Stimulated activated effector memory CD8-positive, alpha-beta T cell treated with anti-CD3 and anti-CD28 coated beads, Interleukin-12 subunit alpha, Interleukin-12 subunit beta, amount 100 ng/mL, for 72 hours (primary cell): ENCODE measurements at places on chromosomes 4 and X.

DNA sequence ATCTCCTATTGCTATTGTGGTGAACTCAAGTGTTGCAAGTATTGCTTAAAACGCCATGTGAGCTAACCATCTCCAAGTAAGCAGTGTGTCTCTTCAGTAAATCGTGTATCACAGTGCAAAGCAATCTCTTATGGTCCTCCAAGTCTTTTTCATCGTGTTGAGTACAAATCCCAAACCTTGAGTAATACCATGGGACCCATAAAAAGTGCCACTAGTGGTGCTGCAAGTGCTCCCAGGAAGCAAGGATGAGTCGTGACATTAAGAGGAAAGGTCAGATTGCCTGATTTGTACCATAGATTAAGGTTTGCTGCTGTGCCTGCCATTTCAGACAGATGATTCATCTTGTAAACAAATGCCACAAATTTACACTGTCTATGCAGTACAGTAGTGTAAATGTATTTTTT is 66.9 kb upstream of the BMPR1B start:
- DNase-seq, result no peak

- no peak for DNase-seq
Observed at GRCh38 chr4:170079981-170080380, 9.8 kb downstream of the AADAT start.

GRCh38 chr4:152422817-152423320 is 113.0 kb downstream of the FBXW7 start:
- no peak for DNase-seq

DNA sequence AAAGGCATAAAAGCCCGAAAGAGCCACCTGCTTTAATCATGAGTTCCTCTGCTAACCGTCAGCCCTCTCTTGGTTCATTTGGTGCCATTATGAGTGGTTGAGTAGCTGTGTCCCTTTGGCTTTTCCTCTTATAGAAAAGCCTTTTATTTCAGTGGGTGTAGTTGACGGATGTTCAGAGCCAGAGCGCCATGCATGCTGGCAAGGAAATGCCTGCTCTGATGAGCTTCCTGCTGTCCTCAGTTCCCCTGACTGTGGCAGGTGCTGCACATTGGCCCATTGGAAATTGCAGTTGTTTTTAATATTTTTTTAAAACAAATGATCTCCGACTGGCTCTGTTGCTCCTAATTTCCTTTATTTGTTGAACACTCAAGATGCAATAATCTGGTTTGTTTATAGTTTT is 77.3 kb upstream of the LIMCH1 start:
- DNase-seq, result no peak

DNA sequence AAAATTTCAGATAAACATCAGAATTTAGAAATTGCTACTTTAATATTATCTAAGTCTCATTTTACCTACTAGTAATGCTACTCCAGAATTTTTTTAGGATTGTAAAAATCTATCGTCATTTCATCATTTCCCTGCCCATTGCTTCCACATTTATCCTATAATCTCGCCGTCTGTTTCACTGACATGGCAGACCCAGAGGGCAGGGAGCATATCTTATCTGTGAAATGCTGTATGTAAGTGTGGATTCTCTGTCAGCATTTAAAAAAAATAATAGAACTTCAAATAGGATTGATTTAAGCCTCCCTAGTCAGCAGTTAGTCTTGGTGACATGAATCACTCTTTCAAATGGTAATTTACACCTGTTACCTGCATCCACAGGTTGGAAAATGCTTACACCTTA is 314.4 kb downstream of the PCDH7 start:
- DNase-seq, result no peak

DNA sequence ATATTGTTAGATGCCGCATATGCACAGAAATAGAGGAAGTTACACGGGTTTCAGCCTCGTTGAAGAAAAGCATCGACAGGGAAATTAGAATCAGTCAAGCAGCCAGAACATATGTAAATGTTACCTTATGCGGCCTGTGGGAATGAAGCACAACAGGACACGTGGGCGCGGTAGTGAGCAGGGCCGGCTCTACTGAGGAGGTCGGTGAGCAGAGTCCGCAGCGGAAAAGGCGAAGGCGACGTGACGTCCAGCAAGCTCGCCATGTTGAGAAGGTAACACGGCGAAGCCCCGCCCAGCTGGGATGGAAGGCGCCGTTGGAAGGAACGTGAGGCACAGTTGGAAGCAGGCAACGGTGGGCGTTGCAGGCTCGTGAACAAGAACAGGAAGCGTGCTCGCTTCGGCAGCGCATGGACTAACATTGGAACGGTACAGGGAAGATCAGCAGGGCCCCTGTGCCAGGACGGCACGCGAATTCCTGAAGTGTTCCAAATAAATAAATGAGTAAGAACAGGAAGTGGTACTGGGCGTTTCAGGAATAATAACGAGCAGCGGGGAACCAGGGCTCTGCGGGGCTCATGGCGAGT is 54.6 kb downstream of the MTNR1A start:
- no peak for DNase-seq

GRCh38 chr4:38957261-38957815 is 74.9 kb downstream of the TMEM156 start:
- no peak for DNase-seq

GRCh38 chr4:189124149-189124758 is 816.4 kb upstream of the FRG1 start:
- DNase-seq, result no peak

- no peak for DNase-seq
Observed at GRCh38 chr4:72275381-72275780, 243.6 kb downstream of the NPFFR2 start.

GRCh38 chrX:97938706-97939105 is 1055.0 kb downstream of the RPA4 start:
- DNase-seq, result no peak

- no peak for DNase-seq
Observed at GRCh38 chrX:39836802-39837420, 260.8 kb downstream of the BCOR start.

DNA sequence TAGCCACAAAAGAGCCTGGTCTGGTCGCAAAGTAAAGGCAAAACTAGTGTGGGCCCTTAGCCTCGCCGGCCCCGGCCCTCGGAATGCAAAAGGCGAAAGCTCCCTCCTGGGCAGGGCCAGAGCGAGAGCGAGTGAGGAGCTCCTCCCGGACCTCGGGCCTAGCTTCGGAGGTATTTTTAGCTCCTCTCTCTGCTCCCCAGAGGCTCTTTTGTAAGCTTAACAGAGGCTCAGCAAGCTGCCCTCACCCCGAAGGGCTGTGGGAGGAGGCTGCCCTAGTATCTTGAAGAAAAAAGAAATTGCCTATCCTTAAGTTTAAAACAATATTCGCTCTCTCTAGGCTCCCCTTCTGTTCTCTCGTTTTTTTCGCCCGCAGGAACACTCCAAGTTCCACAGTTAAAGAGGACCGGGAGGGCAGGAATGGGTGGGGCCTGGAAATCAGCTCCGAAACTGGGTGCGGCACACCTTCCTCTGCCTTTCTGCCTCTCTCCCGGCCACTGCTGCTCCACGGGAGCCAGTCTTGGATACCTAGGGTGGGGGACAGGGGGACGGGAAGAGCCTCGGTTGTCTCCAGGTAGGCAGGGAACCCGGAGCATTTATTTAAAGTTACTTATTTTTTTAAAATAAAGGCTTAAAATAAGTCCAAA is 12.1 kb downstream of the HAND2 start:
- DNase-seq, result no peak

DNA sequence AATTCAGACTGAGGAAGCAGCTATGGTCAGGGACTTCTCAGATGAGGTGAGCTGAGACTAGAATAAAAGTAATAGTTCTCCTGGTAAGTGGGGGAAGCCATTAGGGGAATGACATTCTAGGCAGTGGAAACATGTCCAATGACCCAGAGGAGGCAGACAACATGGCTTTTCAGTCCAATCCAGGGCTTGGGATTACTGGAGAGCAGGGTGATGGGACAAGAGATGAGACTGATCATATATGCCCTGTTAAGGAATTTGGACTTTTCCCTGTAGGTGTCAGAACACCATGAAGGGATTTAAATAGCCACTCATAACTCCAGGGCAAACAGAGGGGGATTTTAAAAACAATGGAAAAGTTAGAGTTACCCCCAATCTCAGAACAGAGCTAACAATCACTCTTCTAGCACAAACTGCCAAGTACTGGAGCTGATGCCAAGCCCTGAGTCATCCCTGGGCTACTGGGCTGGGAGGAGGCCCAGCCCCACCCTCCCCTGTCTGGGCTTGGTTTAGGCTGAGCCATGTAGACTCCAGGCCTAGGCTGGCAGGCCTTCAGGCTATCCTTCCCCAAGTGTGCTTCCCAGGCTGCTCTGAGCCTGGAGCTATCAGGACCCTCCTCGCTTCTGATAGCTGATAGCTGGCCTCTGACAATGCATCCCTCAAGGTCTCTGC is 22.7 kb upstream of the MSN start:
- DNase-seq, result no peak

- DNase-seq, result no peak
Observed at GRCh38 chr4:76306882-76307659, 538 bp downstream of the STBD1 start.

- no peak for DNase-seq
Observed at GRCh38 chr4:119100655-119101054, 35.0 kb upstream of the MYOZ2 start.

DNA sequence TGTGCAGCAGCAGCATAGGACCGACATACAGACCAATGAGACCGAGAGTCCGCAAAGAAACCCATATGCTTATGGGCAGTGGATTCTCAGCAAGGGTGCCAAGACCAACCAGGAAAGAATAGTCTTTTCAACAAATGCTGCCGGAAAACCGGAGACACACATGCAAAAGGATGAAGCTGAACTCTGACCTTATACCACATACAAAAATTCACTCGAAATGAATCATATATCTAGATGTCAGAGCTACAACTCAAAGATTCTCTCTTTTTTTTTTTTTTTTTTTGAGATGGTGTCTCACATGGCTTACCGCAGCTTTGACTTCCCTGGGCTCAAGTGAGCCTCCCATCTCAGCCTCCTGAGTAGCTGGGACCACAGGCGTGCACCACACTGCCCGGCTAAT is 16.0 kb upstream of the MXD4 start:
- DNase-seq, result no peak

GRCh38 chrX:43436517-43436916 is 219.6 kb upstream of the MAOA start:
- DNase-seq, result no peak

DNA sequence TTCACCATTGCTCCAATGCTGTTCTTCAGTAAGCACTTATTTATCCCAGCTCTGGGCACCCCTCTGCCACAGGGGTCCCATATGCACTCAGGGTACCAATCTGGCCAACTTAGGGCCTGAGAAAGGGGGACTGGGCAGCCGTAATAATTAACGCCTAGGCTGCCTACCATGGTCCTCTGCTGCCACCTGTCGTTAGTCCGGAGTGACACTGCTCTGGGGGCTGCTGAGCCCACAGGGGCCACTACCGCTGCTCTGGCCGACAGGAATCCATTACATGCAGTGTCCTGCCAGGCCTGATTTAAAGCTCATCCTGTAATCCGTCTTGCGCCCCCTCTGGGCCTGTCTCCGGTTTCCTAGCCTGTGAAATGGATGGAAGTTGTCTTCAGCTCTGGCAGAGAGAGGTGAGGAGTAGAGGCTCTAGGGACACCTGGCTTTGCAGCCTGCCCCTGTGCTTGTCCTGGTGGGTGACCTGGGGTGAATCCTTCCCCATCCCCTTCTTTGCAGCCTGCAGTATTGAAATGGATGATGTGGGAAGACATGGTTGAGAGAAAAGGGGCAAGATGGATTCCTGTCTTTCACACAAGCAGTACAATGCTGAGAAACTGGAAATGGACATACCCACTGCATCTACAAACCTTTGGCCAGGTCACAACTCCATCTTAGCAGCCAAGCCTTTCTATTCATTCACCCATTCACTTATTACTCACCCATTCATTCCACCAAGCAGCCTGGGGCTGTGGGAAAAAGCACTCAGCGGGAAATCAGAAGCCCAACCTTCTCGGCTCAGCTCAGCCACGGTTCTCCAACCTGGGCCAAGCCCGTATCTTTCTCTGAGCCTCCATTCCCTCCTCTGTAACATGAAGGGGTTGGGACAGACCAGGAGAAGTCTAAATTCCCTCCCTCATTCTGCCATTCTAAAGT is 116.3 kb upstream of the NALF2 start:
- DNase-seq, result peak; percentile 2

DNA sequence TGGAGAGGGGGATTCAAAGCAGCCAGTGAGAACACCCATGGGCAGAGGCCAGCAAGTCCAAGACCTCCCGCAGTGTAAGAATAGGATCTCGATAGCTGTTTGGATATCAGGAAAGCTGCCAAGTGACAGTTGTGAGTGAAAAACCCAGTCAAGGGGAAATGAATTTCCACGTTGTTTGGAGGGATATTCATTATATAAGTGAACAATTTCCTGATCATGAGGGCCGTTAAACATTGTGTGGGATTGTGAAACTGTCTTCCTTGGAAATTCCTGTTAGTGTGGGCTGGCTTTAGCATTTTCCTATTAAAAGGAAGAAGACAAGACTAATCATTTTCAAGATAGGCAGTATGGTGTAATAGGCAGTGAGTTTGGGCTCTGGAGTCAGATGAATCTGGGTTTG is 15.0 kb downstream of the CLDN2 start:
- DNase-seq, result no peak

- no peak for DNase-seq
Observed at GRCh38 chr4:91288702-91289311, 1015.0 kb upstream of the GRID2 start.

GRCh38 chr4:2066571-2067445 is 7.7 kb downstream of the NAT8L start:
- no peak for DNase-seq
